ENCODE measurements at places on chromosomes 3 and 15.

GRCh38 chr3:9450991-9451390 is 53.6 kb downstream of the SETD5 start:
- DNase-seq = no peak
- no peaks in the 10 kb centered on the region for H3K27me3 ChIP-seq
- H3K27ac ChIP-seq = no peak overlapping the region
- H3K4me3 ChIP-seq = no peak overlapping the region

DNA sequence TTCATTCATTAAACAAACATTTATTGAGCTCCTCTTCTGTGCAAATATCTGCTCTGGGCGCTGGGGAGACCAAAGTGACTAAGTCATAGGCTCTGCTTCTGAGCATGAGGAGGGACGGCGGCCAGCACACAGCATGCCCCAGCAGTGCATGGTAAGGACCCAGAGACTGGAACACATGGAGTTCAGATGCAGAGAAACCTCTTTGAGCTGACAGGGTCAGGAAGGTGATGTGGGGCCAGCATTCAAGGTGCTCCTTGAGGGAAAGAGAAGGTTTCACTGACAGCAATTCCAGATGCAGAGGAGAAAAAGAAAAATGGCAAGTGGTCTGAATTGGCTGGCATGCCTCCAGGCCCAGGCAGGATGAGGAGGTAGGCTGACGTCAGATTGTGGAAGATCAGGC is 234.5 kb downstream of the UACA start:
- no peak for DNase-seq
- H3K4me1 ChIP-seq = peaks cover 53% of the 10 kb centered on the region
- H3K36me3 ChIP-seq = no peaks in the 10 kb centered on the region
- H3K4me3 ChIP-seq = peak overlapping the region; percentile 67
- H3K27me3 ChIP-seq = no peaks in the 10 kb centered on the region
- peak overlapping the region; percentile 92 for H3K27ac ChIP-seq

- H3K4me3 ChIP-seq = no peak overlapping the region
- no peaks in the 10 kb centered on the region for H3K36me3 ChIP-seq
- peak; percentile 45 for DNase-seq
Measured at GRCh38 chr15:91032919-91033803, 10.8 kb upstream of the VPS33B start.

GRCh38 chr3:33037471-33037870 is 59.5 kb downstream of the GLB1 start:
- peaks cover 4% of the 10 kb centered on the region for H3K36me3 ChIP-seq
- peaks cover 30% of the 10 kb centered on the region for H3K4me1 ChIP-seq
- no peaks in the 10 kb centered on the region for H3K27me3 ChIP-seq
- no peak overlapping the region for H3K27ac ChIP-seq
- DNase-seq = no peak
- no peak overlapping the region for H3K4me3 ChIP-seq

GRCh38 chr3:172104471-172105072 is 65.2 kb downstream of the FNDC3B start:
- no peak overlapping the region for H3K4me3 ChIP-seq
- H3K36me3 ChIP-seq = peaks cover 16% of the 10 kb centered on the region
- H3K27ac ChIP-seq = no peak overlapping the region
- no peak for DNase-seq
- no peaks in the 10 kb centered on the region for H3K27me3 ChIP-seq

GRCh38 chr3:106522397-106522796 is 653.6 kb upstream of the CBLB start:
- H3K36me3 ChIP-seq = no peaks in the 10 kb centered on the region
- no peak overlapping the region for H3K4me3 ChIP-seq
- DNase-seq = no peak
- H3K4me1 ChIP-seq = no peaks in the 10 kb centered on the region

- DNase-seq = no peak
- no peaks in the 10 kb centered on the region for H3K27me3 ChIP-seq
- peaks cover 27% of the 10 kb centered on the region for H3K4me1 ChIP-seq
- no peak overlapping the region for H3K27ac ChIP-seq
- H3K36me3 ChIP-seq = peaks cover 12% of the 10 kb centered on the region
- peak overlapping the region; percentile 27 for H3K4me3 ChIP-seq
Measured at GRCh38 chr3:170258105-170258487, 35.9 kb downstream of the PRKCI start.

DNA sequence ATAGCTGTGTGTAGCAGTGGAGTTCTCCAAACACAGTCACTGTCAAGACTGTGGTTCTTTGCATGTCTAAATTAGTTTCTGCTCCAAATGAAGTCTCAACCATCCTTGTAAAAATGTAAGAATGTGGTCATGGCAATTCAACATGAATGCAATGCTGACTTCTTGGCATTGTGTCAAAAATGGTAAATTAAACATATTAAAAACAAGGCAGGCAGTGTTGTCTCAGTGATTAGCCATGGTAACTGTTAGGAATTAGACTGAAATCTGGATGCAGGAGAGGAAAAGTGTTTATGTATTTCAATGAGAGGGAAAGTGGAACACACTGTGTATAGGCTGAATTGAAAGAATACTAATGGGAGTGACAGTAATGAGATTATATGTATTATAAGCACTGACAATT is 597.2 kb downstream of the EDEM1 start:
- H3K27me3 ChIP-seq = no peaks in the 10 kb centered on the region
- DNase-seq = no peak
- no peak overlapping the region for H3K4me3 ChIP-seq
- H3K36me3 ChIP-seq = peaks cover 1% of the 10 kb centered on the region
- H3K27ac ChIP-seq = no peak overlapping the region
- no peaks in the 10 kb centered on the region for H3K4me1 ChIP-seq

GRCh38 chr3:94036909-94037507 is 8.6 kb upstream of the STX19 start:
- no peak for DNase-seq
- no peak overlapping the region for H3K4me3 ChIP-seq
- H3K27ac ChIP-seq = no peak overlapping the region
- no peaks in the 10 kb centered on the region for H3K4me1 ChIP-seq
- H3K36me3 ChIP-seq = peaks cover 7% of the 10 kb centered on the region

DNA sequence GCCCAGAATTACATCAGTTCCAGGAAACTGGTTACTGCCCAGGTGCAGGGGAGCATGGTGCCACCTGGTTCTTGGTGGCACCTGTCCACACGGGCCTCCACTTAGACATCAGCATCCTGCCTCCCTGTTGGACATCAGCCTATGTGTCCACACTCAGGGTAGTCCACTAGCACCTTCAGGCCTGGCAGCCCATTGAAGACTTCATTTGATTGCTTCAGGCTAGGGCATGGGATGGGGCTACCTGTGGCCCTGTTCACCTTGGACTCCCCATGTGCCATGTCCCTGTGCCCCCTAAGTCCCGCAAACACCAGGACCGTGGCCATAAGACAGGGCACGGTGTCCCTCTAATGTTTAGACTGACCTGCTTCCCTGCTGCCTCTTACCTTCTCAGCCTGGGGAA is 30.9 kb downstream of the CYP8B1 start:
- H3K27me3 ChIP-seq = peaks cover under 1% of the 10 kb centered on the region
- peaks cover 1% of the 10 kb centered on the region for H3K36me3 ChIP-seq
- H3K4me3 ChIP-seq = no peak overlapping the region
- no peak overlapping the region for H3K27ac ChIP-seq
- H3K4me1 ChIP-seq = peaks cover 15% of the 10 kb centered on the region

DNA sequence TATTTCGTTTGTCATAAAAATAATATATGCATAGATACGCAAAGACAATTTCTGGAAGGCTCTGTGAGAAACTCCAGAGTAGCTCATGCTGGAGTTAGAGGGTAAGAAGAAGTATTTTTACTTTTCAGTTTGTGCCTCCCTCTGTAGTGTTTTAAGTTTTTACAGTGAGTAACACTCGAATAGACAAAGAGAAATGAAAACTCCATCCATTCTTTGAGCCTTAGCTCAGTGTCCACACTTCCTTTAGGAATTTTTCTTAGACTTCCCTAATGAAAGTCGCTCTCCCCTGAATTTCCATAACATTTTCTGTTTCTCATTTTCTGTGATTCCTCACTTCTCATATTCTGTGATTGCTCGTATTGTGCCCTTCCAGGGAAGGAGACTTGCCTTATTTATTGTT is 2.1 kb downstream of the BLOC1S6 start:
- no peaks in the 10 kb centered on the region for H3K27me3 ChIP-seq
- DNase-seq = no peak
- H3K27ac ChIP-seq = no peak overlapping the region
- H3K4me3 ChIP-seq = peak overlapping the region; percentile 98
- peaks cover 21% of the 10 kb centered on the region for H3K36me3 ChIP-seq

- no peaks in the 10 kb centered on the region for H3K4me1 ChIP-seq
- H3K27me3 ChIP-seq = peaks cover 40% of the 10 kb centered on the region
- no peak overlapping the region for H3K4me3 ChIP-seq
- H3K36me3 ChIP-seq = no peaks in the 10 kb centered on the region
Measured at GRCh38 chr3:127865941-127866340, 43.6 kb upstream of the MGLL start.

GRCh38 chr3:111956995-111957734 is 21.7 kb upstream of the ABHD10 start:
- no peak overlapping the region for H3K27ac ChIP-seq
- no peaks in the 10 kb centered on the region for H3K4me1 ChIP-seq
- no peaks in the 10 kb centered on the region for H3K36me3 ChIP-seq
- no peaks in the 10 kb centered on the region for H3K27me3 ChIP-seq
- DNase-seq = no peak
- H3K4me3 ChIP-seq = no peak overlapping the region

GRCh38 chr15:71752604-71753289 is 57.6 kb upstream of the NR2E3 start:
- H3K4me1 ChIP-seq = no peaks in the 10 kb centered on the region
- peaks cover 23% of the 10 kb centered on the region for H3K27me3 ChIP-seq
- no peak overlapping the region for H3K27ac ChIP-seq
- no peaks in the 10 kb centered on the region for H3K36me3 ChIP-seq
- H3K4me3 ChIP-seq = no peak overlapping the region
- no peak for DNase-seq

DNA sequence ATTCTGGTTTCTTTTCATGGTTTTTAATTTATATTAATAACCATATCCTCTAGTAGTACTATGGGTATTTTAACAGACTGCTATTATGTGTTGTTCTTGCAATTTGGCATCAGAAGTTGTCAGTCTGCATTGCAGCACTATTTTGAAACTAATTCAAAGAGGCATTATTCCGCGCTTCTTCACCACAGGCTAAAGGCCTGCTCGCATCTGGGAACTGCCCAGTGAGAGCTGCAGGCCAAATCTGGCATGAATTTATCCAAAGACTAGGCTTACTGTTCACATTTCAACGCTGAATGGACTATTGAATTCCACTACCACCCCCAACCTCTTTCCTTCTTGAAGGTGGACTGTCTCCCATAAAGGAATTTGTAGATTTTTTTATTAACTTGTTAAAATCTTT is 310.4 kb upstream of the NR2F2 start:
- H3K4me3 ChIP-seq = no peak overlapping the region
- peaks cover 2% of the 10 kb centered on the region for H3K36me3 ChIP-seq
- no peaks in the 10 kb centered on the region for H3K27me3 ChIP-seq
- no peak overlapping the region for H3K27ac ChIP-seq
- H3K4me1 ChIP-seq = no peaks in the 10 kb centered on the region

DNA sequence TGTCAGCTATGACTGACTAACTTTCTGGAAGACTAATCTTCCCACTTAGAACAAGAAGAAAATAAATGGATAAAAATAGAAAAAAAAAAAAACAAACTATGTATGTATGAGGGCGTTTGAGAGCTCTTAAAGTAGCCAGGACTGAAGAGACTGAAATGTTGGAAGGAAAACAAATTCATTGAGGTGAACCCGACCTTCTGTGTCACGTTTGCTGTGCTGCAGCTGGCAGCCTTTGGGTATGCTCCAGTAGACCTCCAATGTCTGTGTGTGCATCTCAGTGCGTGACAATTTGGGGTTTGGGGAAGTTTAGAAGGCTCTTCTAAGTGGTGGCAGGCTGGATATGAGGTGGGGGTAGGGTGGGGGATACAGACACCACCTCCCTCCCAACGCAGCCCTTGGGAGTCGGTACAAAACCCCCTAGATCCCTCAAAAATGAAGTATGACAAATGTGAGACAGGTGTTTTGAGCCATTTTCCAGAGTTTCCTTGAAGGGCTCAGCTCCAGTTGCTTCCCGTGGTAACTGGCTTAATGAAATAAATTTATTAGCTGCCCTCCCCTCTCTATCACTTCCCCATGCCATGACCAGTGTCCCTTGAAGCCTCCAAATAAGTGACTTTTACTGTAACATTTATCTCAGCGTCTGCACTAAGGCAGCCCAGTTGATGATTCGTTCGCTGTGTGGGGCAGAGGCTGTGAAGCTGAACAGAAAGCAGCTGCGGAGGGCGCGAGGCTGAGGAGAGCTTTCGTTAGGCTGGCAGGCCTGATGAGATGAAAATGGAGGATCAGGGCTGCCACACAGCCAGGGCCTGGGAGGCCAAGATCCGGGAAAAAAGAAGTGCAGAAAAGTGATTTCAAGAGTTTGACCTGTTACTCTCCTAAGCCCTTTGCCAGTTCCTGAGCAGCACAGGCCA is 34.9 kb upstream of the GABRB3 start:
- H3K4me1 ChIP-seq = no peaks in the 10 kb centered on the region
- DNase-seq = no peak
- no peak overlapping the region for H3K4me3 ChIP-seq
- H3K36me3 ChIP-seq = peaks cover 2% of the 10 kb centered on the region
- H3K27me3 ChIP-seq = no peaks in the 10 kb centered on the region

GRCh38 chr3:195268576-195269309 is 2.2 kb downstream of the XXYLT1 start:
- no peak for DNase-seq
- peak overlapping the region; percentile 65 for H3K27ac ChIP-seq
- no peaks in the 10 kb centered on the region for H3K27me3 ChIP-seq

- H3K27me3 ChIP-seq = peaks cover 91% of the 10 kb centered on the region
- H3K4me3 ChIP-seq = no peak overlapping the region
- peaks cover 5% of the 10 kb centered on the region for H3K36me3 ChIP-seq
- no peak overlapping the region for H3K27ac ChIP-seq
- no peak for DNase-seq
Measured at GRCh38 chr3:169666376-169667165, 3.1 kb upstream of the MECOM start.

GRCh38 chr3:17047162-17047561 is 162.4 kb downstream of the PLCL2 start:
- DNase-seq = no peak
- peaks cover 33% of the 10 kb centered on the region for H3K36me3 ChIP-seq
- H3K4me3 ChIP-seq = no peak overlapping the region
- H3K27me3 ChIP-seq = no peaks in the 10 kb centered on the region
- peak overlapping the region; percentile 8 for H3K27ac ChIP-seq
- H3K4me1 ChIP-seq = peaks cover 56% of the 10 kb centered on the region

DNA sequence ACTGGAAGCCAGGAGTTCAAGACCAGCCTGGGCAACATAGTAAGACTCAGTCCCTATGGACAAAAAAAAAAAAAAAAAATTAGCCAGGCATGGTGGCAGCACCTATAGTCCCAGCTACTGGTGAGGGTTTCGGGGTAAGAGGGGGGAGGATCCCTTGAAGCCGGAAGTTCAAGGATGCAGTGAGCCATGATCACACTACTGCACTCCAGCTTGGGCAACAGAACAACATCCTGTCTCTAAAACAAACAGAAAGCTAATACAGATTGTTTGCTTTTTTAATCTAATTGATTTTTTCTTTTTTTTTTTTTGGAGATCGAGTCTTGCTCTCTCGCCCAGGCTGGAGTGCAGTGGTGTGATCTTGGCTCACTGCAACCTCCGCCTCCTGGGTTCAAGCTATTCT is 1.6 kb upstream of the IMP3 start:
- no peak overlapping the region for H3K4me3 ChIP-seq
- no peak overlapping the region for H3K27ac ChIP-seq
- H3K4me1 ChIP-seq = peaks cover 42% of the 10 kb centered on the region
- no peak for DNase-seq
